Stimulated activated CD4-positive, alpha-beta T cell treated with anti-CD3 and anti-CD28 coated beads, Interleukin-4, amount 100 ng/mL, for 24 hours (primary cell): ENCODE measurements at places on chromosomes 13 and 19.

- no peak for DNase-seq
These were observed 5.5 kb downstream of the PIK3R2 start for GRCh38 chr19:18158467-18158866.

- no peak for DNase-seq
These were observed 11.8 kb downstream of the IL17D start for GRCh38 chr13:20715330-20715712.

DNA sequence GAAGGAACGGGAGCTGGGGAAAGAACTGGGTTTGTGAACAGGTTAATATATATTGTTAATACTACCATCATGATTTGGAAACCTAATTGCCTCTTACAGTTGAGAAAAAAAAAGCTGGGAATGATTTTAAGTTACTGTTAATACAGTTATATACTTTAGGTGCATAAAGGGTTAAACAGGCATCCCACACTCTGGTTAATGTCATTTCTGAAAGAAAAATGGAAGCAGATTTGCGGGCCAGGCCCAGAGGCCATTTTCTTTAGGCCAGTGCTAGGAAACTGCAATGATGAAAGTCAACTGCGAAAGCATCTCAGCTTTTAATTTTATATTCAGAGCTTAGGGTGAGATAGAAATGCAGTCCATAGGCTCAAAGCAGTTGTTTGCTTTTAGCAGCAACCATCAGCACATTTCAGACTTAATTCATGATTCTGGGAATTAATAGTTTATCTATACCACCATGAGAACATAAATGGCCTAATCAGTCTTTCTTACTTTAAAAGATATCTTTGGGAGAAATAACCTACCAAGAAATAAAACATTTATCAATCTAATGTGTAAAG, 592.8 kb downstream of the GPC6 start:
- no peak for DNase-seq

- DNase-seq, result no peak
These were observed 7.1 kb upstream of the KLK14 start for GRCh38 chr19:51089786-51090185.

DNA sequence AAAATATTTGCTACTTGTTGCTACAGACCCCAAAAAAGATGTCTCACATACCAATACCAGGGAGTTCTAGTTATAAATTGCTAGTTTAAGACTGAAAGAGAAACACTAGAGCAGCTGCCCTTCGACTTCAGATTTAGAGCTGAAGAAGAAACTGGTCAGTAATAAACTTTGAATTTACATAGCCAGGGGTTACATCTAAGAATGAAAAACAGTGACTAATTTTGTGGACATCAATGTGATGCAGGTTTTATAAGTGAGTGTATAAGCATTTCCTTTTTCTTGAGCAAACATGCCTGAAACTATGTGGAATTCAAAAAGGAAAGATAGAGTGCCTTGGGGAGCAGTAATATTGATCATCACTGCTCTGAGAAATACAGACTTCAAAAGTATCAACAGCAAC, 724.9 kb upstream of the MIR17HG start:
- no peak for DNase-seq

GRCh38 chr19:14550201-14550754, 20.9 kb downstream of the TECR start:
- DNase-seq, result no peak

GRCh38 chr13:22194106-22194805, 523.4 kb downstream of the FGF9 start:
- DNase-seq, result no peak

DNA sequence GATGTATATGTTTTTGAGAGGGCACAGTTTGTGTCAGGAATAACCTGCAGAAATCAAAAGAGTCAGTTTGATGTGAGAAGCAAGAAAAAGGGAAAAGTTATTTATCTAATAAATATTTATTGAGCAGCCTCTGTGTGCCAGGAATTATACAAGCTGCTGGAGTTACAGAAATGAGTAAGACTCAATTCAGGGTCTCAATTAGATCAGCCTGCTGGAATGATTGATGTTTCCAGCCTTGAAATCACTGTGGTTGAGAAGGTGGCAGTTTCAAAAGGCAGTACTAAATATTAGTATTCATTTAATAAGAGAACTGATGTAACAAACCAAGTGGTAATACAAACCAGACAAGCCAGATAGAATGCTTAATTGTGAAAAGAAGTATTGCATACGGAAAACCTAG, 782.4 kb upstream of the GPC6 start:
- no peak for DNase-seq

- no peak for DNase-seq
These were observed 9.3 kb downstream of the MED16 start for GRCh38 chr19:883661-884211.

DNA sequence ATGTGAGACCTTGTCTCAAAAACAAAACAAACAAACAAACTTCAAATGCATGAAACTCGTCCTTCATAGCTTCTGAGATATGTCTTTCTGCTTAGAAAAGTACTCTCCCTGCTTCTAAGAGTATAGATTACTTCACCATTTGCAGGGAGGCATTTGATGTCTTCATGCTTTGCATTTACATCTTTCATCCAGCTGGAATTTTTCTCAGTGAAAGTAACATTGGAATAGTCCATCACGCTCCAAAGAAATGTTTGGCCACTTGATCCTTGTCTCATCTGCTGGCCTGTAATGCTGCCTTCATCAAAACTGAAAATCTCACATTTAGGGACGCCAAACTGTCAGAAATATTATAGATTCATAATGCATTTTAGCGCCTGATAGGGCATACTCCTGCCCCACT, 19.2 kb downstream of the PNMA8A start:
- no peak for DNase-seq

GRCh38 chr19:29928831-29929230, 13.2 kb upstream of the URI1 start:
- DNase-seq, result no peak

DNA sequence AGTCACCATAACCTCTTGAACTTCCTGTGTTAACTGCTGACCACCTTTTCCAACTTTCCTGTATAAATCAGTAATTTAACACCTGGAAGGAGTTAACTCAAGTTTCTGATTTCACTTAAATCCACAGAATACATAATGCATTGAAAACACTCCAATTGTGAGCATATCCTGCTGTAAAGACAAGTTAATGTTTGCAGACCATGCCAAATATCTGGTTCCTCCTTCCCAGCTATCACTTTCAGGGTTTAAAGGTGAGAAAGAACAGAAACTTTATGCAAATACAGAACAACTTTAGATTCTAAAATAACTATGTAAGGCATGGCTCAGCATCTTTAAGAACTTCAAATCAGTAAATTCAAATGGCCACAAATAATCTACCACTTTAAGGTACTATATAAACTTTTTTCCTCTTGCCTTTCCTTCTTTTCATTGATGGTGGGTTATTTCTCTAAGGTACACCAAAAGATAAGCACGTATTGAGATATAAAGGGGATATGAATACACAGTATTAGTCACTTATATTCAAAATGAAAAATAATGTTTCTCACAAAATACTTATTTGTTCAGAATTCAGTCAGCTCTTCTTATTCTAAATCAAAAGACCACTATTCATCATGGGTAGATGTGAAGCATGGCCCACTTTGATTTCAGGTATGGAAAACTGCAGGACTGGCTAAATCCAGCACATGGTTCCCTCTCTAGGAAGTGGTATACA, 6.6 kb upstream of the TPTE2 start:
- DNase-seq, result no peak

DNA sequence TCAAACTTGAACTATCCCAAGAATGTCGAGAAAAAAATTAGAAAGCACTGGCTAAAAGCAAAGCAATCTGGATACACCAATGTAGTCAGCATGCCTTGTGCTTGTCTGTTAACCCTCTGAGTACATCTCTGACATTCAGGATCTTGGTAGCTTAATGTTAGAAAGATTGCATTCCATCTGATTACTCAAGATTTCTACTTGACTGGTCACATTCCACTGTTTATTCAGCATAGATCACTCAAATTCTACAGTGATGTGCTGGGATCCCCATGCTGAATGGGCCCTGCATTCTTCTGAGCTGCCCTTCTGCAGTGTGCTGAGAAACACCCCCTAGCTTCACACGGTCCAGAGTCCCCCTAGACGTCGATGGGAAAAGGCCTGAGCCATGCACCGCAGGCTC, 295.4 kb upstream of the MAB21L1 start:
- DNase-seq, result no peak

DNA sequence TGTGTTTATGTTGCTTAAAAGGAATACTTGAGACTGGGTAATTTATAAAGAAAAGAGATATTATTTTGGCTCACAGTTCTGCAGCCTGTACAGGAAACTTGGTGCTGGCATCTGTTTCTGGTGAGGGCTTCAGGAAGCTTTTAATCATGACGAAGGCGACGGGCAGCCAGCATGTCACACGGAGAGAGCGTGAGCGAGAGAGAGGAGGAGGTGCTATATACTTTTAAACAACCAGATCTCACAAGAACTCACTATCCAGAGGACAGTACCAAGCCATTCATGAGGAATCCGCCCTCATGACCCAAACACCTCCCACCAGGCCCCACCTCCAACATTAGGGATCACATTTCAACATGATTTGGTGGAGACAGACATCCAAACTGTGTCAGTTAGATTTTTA, 163.4 kb upstream of the TSC22D1 start:
- DNase-seq, result no peak

DNA sequence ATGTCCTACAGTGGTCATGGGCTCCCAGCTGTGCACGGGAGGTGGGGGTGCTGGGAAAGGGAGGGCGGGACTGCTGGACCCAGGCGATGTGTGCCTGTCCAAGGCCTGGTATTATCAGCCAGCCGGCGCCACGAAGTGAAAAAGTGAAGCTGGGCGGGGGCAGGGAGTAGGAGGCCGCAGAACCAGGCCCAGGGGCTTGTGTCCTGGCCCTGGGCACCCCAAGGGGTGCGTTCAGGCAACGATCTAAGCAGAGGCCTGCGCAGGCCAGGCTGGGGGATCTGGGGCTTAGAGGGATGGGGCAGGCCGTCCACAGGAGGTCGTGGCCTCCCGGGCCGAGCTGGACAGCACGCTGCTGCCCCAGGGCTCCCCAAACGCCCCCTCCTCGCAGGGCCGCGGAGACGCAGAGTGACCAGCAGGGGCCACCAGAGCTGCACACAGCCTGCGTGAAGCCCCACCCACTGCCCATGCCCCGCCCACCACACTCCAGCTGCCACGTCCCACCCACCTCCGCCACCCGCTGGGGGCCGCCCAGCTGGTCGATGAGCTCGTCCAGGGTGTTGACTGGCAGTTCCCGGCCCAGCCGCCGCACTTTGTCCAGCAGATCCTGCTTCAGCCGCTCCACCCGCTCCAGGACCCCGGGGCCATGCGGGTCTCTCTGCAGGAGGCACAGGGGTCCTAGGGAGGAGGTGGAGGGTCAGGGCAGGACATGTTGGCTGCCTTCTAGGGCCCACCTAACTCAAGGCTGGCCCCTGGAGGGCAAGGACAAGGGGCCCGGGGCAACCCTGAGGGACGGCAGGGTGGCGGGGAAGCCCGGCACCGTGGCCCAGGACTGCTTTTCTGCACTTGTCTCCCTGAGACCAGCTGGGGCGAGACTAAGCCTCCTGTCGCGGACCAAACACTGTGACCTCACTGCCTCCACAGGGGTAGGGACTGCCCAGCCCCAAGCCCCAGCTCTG, 9.5 kb downstream of the GPX4 start:
- DNase-seq, result peak; percentile 83

DNA sequence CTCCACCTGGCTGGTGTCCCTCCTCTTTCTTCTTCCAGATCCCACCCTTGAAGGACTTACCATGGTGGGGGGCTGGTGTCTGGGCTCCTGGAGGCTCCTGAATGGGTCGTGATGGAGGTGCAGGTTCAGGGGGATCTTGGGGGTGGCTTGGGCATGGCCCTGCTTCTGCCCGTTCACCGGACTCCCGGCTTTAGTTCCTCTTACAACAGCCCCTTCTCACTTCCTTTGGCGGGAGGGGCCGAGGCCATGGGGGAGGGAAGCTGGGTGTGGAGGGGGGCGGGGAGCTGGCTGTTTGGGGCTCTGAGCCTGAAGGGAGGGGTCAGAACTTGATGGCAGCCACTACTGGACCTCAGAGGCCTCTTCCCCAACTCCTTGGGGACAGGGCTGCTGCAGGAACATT, at the start of gene MYO1F:
MYO1F (minus strand) TSS at position 196 of the 400 bp plus-strand sequence; CDS start at position 63, 133 bp downstream.
- no peak for DNase-seq

GRCh38 chr19:48719263-48720171, at the start of gene MAMSTR:
MAMSTR (minus strand) TSS chr19:48719725; CDS start chr19:48719031, 694 bp downstream.
- DNase-seq, result no peak

- DNase-seq, result no peak
These were observed 270.5 kb downstream of the DIAPH3 start for GRCh38 chr13:59893266-59893665.

- no peak for DNase-seq
These were observed 182.6 kb upstream of the IRS2 start for GRCh38 chr13:109968876-109969577.

DNA sequence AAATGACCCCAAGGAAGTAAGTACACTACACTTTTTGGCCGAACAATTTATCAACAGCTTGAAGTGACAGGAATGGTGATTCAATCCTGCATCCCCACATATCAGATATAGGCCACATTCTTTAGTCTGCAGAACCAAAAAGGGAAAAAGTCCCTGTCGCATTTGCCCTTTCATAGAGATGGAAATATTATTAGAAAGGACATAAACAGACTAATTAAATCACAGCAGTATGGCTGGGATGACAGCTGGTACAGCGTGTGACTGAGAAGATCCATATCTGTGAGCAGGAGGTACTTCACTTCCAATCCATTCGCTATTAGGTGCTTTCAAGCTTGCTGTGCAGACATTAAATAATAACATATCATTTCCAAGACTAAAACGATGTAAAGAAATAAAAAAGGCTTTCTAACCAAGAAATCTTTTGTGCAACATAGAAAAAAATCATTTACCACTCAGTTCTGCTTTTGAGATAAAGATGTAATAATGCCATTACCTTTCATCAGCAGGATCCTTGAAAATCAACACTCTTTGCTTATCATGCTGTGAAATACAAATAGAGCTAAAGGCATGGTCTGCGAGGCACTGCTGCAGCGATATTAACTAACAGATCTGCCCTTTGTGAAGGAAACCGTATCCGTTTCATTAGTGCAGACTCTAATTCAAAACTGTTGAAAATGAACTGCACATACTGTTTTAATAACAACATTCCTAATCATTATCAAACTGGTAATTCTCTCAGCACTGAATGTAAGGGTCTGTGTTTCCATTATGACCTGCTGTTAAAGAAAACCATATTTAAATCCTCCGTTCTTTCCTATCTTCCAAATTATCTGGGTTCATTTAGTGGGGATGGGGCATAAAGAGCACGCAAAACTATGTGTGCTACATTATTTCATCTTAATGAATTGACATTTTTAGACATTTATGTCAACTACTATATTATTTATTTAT, 245.6 kb downstream of the DACH1 start:
- DNase-seq, result no peak

DNA sequence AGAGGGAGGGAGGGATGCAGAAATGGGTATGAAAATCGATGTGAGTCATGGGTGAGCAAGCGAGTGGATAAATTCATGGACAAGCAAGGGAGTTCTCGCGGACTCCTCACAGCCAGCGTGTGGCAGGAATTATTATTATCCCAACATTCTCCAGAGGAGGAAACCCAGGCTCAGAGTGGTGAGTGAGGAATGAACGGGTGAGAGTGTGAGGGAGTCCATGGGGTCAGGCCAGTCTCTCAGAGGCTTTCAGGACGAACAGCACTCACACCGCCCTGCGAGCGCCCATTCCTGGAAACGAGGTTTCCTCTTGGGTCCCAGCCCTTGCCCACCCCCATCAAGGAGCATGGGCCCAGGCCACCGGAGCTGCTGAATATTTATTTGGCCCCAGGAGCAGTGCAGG, 6.3 kb upstream of the DNAAF3 start:
- DNase-seq, result no peak

GRCh38 chr19:16957151-16957701, 68.4 kb downstream of the F2RL3 start:
- DNase-seq, result no peak

GRCh38 chr19:33405553-33406461, 32.3 kb downstream of the CEBPG start:
- no peak for DNase-seq

GRCh38 chr19:38003438-38004185, 96.6 kb downstream of the SIPA1L3 start:
- DNase-seq, result no peak
